Activated naive CD8-positive, alpha-beta T cell treated with anti-CD3 and anti-CD28 coated beads, Interleukin-2, amount 10 ng/mL, durations not matched to agents 7 days and 5 days (primary cell): ENCODE measurements at places on chromosomes 2 and 18. TPM values are rescaled to one million over a fixed set of nuclear protein-coding genes. Genes with fewer than 3 reads are reported as not detected.

The ARMC9 gene
- 2.0 TPM for total RNA-seq

The PCARE gene
- not detected for total RNA-seq

DNA sequence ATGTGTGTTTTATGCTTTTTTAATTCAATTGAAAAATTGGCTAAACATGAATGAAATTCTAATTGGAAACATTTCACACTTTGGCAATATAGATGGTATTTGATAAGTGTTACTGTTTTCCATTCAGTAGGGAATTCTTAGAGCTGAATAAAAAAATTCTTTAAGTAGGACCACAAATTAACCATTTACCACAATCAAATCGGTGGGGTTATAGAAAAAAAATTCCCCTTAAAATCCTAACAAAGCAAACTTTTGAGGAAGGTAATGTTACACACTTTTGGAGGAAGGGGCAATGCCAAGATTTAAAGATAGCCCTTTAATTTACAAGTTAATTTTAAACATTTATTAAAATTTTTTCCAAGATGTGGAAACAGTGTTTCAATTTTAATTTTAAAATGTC lies 279.0 kb upstream of the FIGN start:
- no peaks in the 10 kb centered on the region for H3K4me1 ChIP-seq
- H3K4me3 ChIP-seq = no peak overlapping the region
- no peak for DNase-seq
- H3K36me3 ChIP-seq = no peaks in the 10 kb centered on the region
- no peaks in the 10 kb centered on the region for H3K27me3 ChIP-seq
- no peak overlapping the region for H3K27ac ChIP-seq

- no peaks in the 10 kb centered on the region for H3K4me1 ChIP-seq
- no peaks in the 10 kb centered on the region for H3K36me3 ChIP-seq
- DNase-seq = no peak
Measured at GRCh38 chr18:10202845-10203321, 251.6 kb upstream of the APCDD1 start.

DNA sequence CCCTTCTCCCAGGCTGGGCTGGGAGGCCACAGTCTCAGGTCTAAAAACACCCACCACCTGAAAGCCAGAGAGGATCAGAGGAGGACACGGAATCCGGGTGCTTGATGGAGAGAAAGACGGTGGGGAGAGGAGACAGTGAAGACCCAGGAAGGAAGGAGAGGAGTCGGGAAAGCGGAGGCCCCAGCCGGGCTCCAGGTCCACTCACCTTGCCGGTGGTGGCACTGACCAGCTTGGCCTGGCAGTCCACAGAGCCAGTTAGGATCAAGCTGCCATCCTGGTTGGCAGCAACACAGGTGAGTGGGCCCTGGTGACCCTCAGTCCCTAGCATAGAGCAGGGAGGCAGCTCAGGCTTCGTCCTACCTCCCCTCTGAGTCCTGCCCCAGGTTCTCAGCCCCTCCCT lies 4.3 kb downstream of the AAMP start:
- no peak overlapping the region for H3K27ac ChIP-seq
- no peak for DNase-seq
- H3K4me1 ChIP-seq = peaks cover 14% of the 10 kb centered on the region
- no peaks in the 10 kb centered on the region for H3K27me3 ChIP-seq
- peaks cover 7% of the 10 kb centered on the region for H3K36me3 ChIP-seq

GRCh38 chr2:136920652-136921333 lies 155.4 kb downstream of the THSD7B start:
- DNase-seq = no peak
- H3K4me3 ChIP-seq = no peak overlapping the region
- no peaks in the 10 kb centered on the region for H3K36me3 ChIP-seq
- no peaks in the 10 kb centered on the region for H3K27me3 ChIP-seq
- H3K4me1 ChIP-seq = no peaks in the 10 kb centered on the region

DNA sequence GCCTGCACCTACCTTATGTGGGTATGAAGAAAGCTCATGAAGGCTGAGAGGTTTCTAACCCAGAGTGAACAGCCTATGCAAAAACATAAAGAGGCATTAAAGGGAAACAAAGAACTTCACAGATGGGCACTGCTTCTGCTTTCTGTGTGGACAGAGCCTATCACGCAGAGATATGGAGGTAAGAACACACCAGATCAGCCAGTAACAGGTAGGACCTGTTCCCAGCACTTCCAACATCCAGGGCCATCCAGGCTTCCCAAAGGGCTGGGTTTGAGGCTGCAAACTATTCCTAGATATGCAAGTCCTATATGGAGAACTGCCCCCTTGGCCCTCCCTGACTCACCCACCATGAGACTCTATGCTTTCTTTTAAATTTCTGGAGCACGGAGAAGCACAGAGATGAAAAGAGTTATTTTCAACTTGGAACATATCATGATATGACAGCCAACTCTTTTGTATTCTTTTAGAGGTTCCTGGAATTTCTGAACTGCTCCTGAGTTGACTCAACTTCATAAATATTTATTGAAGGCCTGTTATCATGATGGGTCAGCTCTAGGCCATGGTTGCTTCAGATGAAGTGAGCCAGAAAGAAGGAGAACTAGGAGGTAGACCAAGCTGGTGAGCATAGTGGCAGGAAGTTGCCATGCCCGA lies 77.4 kb upstream of the PPP1CB start:
- H3K27me3 ChIP-seq = no peaks in the 10 kb centered on the region
- H3K36me3 ChIP-seq = peaks cover 7% of the 10 kb centered on the region

GRCh38 chr2:149307014-149307413 lies 23.4 kb upstream of the LYPD6 start:
- DNase-seq = no peak
- no peaks in the 10 kb centered on the region for H3K4me1 ChIP-seq
- H3K36me3 ChIP-seq = no peaks in the 10 kb centered on the region
- H3K27ac ChIP-seq = no peak overlapping the region
- peaks cover 14% of the 10 kb centered on the region for H3K27me3 ChIP-seq

DNA sequence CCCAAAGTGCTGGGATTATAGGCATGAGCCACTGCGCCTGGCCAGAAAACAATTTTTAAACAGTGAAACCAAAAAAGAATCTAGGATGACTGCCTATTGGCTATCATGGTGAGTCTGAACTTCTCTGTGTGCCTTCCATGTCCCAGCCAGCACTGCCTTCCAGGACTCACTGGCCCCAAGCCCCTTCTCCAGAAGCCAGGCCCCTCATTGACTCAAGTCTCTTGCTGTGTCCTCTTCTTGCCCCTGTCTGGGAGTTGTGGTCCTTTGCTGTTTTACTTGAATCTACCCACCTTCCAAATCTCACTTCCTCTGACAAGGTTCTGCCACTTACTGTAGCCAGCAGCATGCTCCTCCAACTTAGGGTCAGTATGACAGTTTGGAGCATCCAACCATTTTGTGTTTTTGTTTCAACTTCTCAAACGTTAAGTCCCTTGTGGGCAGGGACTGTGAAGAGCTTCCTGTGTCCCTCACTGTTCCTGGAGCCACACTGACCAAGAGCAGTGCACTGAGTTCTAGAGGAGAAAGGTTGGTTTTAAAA lies 41.7 kb downstream of the ST3GAL5 start:
- H3K4me1 ChIP-seq = peaks cover 26% of the 10 kb centered on the region
- no peaks in the 10 kb centered on the region for H3K27me3 ChIP-seq
- H3K4me3 ChIP-seq = no peak overlapping the region
- DNase-seq = no peak
- peak overlapping the region; percentile 13 for H3K27ac ChIP-seq
